Stimulated activated naive B cell treated with anti-CD40 and anti-IgM and Interleukin-4, amounts not matched to agents 10 μg/mL and 1 μg/mL and 100 μg/mL, for 72 hours (primary cell): ENCODE measurements at places on chromosomes 16 and 17.

DNA sequence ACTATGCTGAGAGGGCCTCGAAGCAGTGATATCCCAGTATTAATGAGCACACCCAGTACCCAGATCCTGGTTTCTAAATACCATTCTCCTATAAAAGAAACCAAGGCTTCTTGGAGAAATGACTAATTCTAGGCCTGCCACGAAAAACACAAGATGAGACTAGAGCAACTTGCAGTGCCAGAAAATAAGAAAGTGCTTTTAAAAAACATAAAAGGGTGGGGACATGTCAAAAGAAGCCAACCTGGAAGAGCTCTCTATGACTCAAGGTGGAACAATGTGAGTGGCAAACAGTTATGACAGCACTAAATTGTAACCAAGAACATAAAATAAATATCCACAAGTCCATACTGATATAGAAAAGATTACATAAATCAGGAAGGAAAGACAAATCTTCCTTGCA, 153.2 kb upstream of the KCNJ18 start:
- DNase-seq = no peak
- H3K36me3 ChIP-seq = peaks cover 37% of the 10 kb centered on the region
- no peaks in the 10 kb centered on the region for H3K27me3 ChIP-seq
- H3K4me3 ChIP-seq = no peak overlapping the region

DNA sequence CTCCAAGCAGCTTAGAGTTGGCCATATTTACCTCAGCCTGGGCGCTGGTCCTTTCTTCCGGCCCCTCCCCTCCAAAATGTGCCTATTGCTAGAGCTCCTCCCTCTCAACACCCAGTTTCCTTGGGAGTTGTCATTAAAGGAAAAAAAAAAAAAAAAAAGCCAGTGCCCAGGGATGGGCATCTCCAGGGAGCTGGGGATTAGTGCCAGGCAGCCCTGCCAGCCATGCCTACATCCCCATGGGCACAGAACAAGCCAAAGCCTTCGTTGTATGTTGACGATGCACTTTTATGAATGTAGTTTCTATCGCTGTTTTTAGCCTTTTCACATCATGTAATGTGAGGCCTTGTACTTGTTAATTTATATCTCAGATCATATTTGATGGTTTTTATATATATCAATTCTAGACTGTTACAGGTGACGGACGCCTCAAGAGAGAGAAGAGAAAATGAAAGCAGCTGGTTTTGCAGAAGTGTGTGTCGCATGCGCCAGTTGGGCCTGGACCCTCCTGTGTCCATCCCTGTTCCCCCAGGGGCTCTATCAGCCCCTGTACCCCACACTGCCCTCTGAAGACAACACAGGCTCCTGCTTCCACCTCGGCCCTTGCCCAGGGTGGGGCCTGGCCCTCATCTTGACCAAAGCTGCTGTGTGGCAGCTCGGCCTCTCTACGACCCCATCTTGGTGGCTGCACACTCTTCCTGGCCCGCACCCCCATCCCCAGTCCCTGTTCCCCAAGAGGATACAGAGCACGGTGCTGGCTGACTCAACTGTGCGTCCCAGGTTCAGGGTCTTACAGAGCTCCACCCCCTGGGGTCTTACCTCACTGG, 4.8 kb downstream of the LIMD2 start:
- H3K36me3 ChIP-seq = peaks cover 69% of the 10 kb centered on the region
- no peaks in the 10 kb centered on the region for H3K27me3 ChIP-seq
- peak overlapping the region; percentile 97 for H3K27ac ChIP-seq
- H3K4me1 ChIP-seq = peaks cover 62% of the 10 kb centered on the region
- no peak for DNase-seq
- H3K4me3 ChIP-seq = peak overlapping the region; percentile 57

DNA sequence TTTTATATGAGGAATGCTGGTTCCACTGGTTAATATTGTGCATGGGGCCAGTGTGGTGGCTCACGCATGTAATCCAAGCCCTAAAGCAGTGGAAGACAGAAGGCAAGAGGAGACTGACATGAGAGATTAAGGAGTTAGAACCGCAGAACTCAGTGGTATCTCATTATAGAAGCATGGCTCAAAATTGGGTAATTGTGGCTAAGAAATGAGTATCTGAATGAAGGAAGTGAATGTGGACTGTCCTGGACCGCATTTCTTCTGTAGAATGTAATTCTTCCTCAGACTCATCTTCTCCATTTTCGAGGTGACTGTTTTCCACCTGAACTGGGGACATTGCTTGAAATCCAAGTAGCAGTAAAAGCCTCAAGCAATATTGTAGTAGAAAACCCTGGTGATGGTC, 42.6 kb upstream of the CDR2 start:
- H3K4me3 ChIP-seq = no peak overlapping the region
- H3K36me3 ChIP-seq = peaks cover 40% of the 10 kb centered on the region
- H3K27ac ChIP-seq = no peak overlapping the region
- no peak for DNase-seq

DNA sequence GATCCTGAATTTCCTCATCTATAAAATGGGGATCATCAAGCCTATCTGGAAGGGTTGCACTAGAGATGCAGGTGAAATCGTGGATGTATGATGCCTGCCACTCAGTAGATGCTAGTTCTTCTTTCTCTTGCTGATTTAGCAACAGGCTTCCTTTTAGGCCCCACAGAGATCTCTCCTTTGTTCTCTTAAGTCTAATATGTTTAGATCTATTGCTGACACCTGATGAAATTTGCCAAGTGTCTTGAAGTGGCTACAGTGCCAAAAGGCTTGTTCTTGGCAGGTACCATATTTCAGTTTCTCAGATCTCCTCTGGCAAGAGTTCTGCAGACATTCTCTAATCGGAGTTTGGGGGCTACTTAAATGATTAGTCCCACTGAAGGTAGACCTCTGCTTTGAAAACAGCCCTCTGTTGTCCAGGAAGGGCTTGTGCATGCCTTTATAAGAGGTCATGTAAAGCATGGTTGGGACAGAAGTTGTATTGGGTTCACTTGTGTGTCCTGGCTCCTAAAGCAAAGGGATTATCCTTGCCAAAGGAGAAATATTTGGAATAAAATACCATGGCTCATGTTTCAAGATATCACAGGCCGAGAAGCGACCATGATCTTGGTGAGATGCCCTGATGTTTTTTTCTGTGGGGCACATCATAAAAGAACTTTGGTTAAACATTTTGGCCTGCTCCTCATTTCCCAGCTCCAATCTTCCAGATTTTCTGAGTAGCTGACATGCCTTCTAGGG, 234.0 kb downstream of the MSI2 start:
- H3K27me3 ChIP-seq = no peaks in the 10 kb centered on the region
- peaks cover 50% of the 10 kb centered on the region for H3K4me1 ChIP-seq
- no peak for DNase-seq
- H3K36me3 ChIP-seq = peaks cover 11% of the 10 kb centered on the region
- H3K4me3 ChIP-seq = no peak overlapping the region
- no peak overlapping the region for H3K27ac ChIP-seq

DNA sequence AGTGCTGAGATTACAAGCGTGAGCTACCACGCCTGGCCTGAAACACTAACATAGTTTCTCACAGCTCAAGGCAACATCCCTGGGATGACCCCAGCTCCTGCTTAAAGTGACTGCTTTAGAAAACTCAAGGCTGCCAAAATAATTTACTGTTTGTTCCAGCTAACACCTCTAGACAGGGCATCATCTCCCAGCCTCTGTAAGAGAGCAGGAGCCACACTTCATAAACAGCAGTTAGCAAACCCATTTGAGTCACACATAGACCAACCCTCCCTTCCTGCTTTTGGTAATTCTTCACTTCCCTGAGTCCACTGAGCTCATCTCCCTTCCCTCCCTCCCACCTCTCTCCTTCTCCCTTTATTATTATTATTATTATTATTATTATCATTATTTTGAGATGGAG, 201.3 kb downstream of the XYLT1 start:
- H3K4me3 ChIP-seq = no peak overlapping the region
- peaks cover 27% of the 10 kb centered on the region for H3K4me1 ChIP-seq
- no peak overlapping the region for H3K27ac ChIP-seq
- H3K27me3 ChIP-seq = no peaks in the 10 kb centered on the region
- DNase-seq = no peak
- peaks cover 17% of the 10 kb centered on the region for H3K36me3 ChIP-seq

DNA sequence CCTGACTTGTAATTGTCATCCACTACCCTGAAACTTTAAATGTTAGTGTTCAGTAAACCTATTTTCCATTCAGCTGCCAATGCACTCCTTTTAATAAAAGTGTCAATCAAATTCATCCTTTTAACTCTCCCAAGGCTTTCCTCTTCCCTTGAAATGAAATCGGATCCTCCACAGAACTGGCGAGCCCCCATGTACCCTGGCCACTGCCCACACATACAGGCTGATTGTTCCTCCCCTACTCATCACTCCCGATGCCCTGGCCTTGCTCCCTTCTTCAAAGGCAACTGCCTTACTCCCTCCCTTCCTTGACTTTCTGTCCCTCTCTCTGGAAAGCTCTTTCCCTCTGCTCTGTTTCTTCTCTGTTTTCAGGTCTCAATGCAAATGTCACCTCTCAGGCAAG, 7.6 kb downstream of the KRT33A start:
- peaks cover 15% of the 10 kb centered on the region for H3K4me1 ChIP-seq
- H3K4me3 ChIP-seq = no peak overlapping the region
- DNase-seq = no peak
- H3K36me3 ChIP-seq = peaks cover 5% of the 10 kb centered on the region
- H3K27ac ChIP-seq = no peak overlapping the region
- H3K27me3 ChIP-seq = peaks cover 18% of the 10 kb centered on the region

GRCh38 chr17:55664287-55664686, 58.4 kb downstream of the TMEM100 start:
- H3K27ac ChIP-seq = no peak overlapping the region
- peaks cover 3% of the 10 kb centered on the region for H3K27me3 ChIP-seq
- H3K4me1 ChIP-seq = peaks cover 14% of the 10 kb centered on the region
- no peaks in the 10 kb centered on the region for H3K36me3 ChIP-seq
- H3K4me3 ChIP-seq = no peak overlapping the region
- DNase-seq = peak; percentile 15
